ENCODE measurements at places on chromosomes 5 and 9.
A peak's percentile ranks its signal among the peaks of the same experiment; 100 is the strongest.

DNA sequence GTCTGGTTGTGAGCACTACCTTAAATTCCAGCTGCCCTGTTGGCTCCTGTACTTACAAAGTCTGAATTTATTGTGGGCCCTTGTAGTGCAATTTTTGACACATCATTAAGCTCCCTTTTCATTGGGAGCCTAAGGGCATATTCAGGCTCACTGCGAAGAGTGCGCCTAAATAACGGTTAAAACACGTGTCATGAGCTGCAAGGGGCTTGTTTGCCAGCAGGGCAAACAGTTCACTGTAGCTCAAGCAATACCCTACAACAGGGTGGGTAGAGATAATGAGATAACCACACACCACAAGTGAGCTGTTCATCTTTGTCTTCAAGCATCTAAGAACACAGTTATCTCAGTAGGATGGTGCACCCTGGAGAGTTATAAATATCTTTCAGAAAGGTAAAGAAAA is 214.2 kb downstream of the SLF1 start:
- DNase-seq: no peak

- DNase-seq: no peak
Measured at GRCh38 chr9:36827593-36827992, 206.5 kb downstream of the PAX5 start.

DNA sequence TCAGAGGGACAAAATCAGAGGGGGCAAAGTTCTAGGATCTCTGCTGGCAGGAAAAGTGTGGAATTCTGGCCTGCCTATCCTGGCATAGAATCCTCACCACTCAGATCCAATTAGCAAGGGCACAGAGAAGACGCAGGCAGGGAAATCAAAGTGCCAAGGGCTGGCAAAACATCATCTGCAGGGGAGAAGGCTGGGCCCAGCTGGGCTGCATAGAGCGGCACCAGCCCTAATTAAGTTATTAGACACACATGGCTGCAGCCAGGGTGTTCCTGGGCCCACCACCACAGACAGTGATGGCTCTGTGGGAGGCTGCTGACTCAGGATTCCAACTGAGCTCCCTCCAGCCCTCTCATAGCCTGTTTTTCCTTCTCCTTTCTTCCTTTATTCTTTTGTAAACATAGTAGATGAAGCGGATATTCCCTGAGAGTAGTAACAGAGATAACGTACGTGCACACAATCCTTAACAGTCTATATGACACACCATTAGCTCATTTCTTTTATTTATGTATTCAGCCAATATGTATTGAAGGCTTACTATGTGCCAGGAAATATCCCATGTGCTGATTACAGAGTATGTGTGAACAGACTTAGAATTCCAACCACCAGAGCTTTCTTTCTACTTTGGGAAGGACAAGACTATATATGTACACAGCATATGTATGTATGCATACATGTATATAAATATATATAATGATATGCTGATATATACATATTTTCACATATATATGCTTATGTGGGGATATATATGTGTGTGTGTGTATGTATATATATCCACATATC is 236.1 kb downstream of the ASTN2 start:
- DNase-seq: no peak

- no peak for DNase-seq
Measured at GRCh38 chr9:127662617-127663016, 44.2 kb upstream of the CFAP157 start.

DNA sequence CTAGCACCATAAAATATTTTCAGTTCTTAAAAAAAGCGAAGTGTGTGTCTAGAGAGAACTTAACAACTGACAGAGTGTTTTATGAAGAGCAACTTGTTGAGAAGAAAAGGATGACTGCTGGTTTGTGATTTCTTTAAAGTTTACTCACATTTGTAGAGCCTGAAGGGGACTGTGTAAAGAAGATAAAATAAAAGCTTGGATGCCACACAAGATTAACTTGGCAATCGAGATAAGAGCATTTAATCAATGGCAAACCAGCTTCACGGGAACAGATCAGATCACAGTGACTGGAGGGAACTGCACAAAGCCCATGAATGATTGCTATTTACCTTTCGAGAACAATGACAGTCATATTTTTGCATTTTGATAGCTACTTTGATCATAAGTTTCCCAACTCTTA is 2013.1 kb upstream of the CDH9 start:
- no peak for DNase-seq

GRCh38 chr9:114317665-114318357 is 5.1 kb upstream of the ORM1 start:
- DNase-seq: no peak

DNA sequence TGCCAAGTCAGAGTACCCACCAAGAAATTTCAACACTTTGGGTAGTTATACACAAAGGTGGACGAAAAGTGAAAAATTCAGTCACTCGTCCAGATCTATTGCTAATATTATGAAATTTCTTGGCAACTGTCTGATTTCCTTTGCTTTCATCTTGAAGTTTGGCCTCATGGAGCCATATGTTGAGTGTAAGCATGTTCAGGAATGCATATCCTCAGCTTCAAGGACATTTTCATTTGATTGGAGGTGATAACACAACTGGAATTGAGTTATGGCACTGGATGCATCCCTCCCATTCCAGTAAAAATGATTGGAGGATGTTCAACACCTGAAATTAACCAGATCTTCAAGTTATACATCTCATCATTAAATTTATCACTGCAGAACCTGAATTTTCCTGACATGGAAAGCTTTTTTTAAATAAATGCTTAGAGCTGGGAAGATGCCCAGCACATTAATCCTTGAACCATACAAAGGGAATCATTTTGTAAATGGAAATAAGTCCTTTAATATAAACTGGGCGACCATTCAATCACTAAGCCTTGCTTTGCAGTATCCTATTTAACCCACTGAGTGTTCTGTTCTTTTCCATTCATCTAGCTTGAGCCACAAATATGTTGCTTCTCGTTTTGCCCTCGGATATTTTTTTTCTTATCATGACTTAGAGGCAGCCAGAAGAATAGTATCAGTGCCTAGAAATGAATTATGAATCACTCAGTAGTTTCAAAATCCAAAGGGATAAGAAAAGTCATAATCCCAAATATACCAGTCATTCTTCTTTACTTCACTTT is 273.7 kb upstream of the PIK3R1 start:
- no peak for DNase-seq

DNA sequence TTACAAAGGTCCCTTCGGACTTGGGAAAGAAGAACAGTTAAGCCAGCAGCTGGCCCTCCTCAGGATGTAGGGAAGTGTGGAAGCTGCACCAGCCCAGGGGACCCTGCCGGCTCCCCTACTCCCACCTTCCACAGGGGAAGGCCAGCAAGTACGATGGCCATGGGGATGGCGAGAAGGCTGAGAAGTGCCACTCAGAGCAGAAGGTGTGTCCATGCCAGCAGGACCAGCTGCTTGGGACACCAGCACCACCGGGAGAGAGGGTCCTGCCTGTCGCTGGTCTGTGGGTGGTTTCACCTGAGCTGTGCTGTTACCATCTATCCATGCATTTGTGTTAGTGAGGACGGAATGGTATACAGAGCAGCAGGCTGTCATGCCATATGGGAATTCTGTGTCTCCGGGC is 148.6 kb upstream of the PHYKPL start:
- DNase-seq: no peak

DNA sequence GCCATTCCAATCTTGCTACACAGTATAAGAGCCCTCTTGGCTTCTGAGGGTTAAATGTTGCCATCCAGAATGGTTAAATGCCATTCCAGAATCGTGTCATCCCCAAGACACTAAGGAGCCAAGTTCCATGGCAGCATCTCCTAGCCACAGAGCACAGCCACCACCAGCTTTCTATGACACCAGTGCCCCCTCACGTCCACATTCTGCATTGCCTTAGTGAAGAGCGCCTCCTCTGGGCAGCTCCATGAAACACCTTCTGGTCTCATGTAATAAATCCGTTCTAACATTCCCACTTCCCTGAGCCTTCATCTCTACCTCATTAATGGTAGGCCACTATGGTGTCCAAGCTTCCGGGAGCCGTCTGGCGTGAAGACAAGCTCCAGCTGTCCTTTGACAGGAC is 12.4 kb downstream of the CBY3 start:
- DNase-seq: peak; percentile 20

- no peak for DNase-seq
Measured at GRCh38 chr9:98657897-98658296, 50.8 kb downstream of the GABBR2 start.

DNA sequence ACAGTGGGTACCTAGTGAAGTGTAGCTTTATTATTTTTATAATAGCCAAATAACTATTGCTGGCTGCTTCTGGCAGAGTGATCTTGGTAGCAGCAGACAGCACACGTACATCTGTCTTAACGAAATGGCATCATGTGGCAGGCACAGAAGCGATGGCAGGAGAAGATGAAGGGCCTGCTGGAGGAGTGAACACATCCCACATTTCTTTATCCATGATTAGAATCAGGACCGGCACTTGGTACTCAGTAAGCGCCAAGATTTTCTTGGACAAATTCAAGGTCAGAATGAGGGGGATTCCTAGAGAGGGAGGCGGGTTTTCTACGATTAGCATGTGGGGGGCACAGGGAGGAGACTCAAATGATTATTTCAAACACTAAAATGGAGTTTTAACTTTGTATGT is 23.0 kb upstream of the ZNF366 start:
- DNase-seq: no peak

- DNase-seq: no peak
Measured at GRCh38 chr5:31781772-31782171, 142.8 kb downstream of the PDZD2 start.

- no peak for DNase-seq
Measured at GRCh38 chr5:153938191-153938842, 100.4 kb downstream of the FAM114A2 start.

- DNase-seq: no peak
Measured at GRCh38 chr5:170565072-170565471, 61.3 kb downstream of the KCNIP1 start.

- DNase-seq: no peak
Measured at GRCh38 chr5:109905906-109906305, 216.2 kb downstream of the MAN2A1 start.

DNA sequence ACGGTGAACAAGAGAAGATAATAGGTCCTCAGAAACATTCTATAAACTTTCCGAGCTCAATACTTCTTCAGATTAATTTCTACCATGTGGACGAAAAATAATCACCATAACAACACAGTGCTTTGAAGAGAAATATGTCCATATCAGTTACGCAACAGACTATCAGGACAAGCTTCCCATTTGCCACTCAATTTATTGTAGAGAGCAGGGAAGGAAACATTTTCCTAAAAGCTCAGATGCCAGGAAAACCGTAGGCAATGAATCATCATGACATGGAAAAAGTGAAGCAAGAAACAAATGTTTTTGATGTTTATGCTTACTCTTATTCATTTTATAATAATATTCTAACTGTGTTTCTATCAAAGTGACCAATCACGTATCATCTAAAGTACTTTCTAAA is 87.6 kb downstream of the S1PR3 start:
- DNase-seq: no peak

GRCh38 chr5:53488195-53488722 is 7.8 kb downstream of the FST start:
- DNase-seq: no peak

- DNase-seq: no peak
Measured at GRCh38 chr9:132046456-132046855, 33.2 kb downstream of the MED27 start.

GRCh38 chr5:83472508-83473345 is 1.2 kb downstream of the VCAN start:
- no peak for DNase-seq

DNA sequence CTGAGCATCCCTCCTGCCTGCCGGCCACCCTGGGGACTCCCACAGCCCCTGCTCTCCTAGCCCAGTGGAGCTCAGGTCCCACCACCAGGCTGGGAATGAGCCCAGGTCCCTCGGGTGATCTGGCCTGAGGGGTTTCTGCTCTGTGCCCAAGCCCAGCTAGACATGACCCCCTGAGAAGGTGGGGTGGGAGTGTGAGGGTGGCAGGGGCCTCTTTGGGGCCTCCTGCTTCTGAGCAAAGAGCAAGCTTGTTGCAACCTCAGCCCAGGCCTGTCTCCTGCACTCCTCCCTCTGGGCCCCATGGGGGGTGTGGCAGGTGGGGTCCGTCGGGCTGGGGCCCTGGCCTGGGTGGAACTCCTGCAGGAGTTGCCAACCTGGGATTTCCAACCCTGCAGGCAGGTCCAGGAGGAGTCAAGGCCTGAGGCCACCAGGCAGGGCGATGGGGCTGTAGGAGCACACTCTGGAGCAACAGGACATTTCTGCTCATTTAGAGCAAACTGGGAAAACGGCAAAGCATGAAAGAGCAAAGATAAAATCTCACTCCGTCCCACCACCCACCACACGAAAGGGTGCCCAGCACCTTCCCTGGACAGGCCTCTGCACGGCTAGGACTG is 11.4 kb upstream of the NRARP start:
- no peak for DNase-seq

GRCh38 chr5:117812861-117813260 is 1175.5 kb downstream of the DTWD2 start:
- DNase-seq: no peak
